Fibroblast of lung (primary cell): ENCODE measurements at places on chromosomes 1 and 21.

DNA sequence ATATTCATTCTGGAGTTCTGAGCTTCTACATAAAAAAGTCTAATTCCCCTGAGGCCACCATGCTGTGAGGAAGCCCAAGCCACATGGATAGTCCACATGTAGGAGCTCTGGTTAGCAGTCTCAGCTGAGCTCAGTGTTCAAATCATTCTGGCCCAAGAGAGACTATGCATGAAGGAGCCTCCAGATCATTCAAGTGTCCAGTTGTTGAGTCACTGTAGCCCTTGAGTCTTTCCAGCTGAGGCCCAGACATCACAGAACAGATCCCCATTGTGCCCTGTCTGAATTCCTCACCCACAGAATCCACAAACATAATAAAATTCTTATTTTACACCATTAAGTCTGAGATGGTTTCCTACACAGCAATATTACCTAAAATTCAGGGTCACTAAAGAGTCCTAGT is 107.0 kb upstream of the NGF start:
- no peaks in the 10 kb centered on the region for H3K36me3 ChIP-seq
- H3K4me3 ChIP-seq: no peak overlapping the region

GRCh38 chr1:184502161-184502560 is 115.3 kb downstream of the C1orf21 start:
- DNase-seq: no peak
- no peak overlapping the region for H3K4me3 ChIP-seq
- H3K27ac ChIP-seq: no peak overlapping the region
- no peaks in the 10 kb centered on the region for H3K27me3 ChIP-seq

DNA sequence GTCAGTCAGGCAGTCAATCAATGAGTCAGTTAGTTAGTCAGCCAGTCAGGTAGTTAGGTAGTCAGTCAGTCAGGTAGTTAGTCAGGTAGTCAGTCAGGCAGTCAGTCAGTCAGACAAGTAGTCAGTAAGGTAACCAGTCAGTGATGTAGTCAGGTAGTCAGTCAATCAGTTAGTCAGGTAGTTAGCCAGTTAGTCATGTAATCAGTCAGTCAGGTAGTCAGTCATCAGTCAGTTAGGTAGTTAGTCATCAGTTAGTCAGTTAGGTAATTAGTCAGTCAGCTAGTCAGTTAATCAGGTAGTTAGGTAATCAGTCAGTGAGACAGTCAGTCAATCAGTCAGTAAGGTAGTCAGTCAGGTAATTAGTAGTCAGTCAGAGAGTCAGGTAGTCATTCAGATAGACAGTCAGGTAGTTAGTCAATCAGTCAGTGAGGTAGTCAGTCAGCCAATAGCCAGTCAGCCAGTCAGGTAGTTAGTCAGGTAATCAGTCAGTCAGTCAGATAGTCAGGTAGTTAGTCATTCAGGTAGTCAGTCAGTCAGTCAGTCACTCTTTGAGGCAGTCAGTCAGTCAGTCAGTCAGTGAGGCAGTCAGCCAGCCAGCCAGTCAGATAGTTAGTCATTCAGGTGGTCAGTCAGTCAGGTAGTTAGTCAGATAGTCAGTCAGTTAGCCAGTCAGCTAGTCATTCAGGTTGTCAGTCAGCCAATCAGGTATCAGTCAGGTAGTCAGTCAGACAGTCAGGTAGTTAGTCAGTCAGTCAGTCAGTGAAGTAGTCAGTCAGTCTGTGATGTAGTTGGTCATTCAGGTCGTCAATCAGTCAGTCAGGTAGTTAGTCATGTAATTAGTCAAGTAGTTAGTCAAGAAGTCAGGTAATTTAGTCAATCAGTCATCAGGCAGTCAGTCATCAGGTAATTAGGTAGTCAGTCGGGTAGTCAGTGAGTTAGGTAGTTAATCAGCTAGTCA is 15.3 kb downstream of the KRTAP10-1 start:
- H3K36me3 ChIP-seq: no peaks in the 10 kb centered on the region
- DNase-seq: no peak
- no peak overlapping the region for H3K4me3 ChIP-seq
- H3K27me3 ChIP-seq: no peaks in the 10 kb centered on the region

- peak; percentile 21 for DNase-seq
- no peak overlapping the region for H3K4me3 ChIP-seq
These were observed 8.3 kb upstream of the ETS2 start for GRCh38 chr21:38797470-38797869.

DNA sequence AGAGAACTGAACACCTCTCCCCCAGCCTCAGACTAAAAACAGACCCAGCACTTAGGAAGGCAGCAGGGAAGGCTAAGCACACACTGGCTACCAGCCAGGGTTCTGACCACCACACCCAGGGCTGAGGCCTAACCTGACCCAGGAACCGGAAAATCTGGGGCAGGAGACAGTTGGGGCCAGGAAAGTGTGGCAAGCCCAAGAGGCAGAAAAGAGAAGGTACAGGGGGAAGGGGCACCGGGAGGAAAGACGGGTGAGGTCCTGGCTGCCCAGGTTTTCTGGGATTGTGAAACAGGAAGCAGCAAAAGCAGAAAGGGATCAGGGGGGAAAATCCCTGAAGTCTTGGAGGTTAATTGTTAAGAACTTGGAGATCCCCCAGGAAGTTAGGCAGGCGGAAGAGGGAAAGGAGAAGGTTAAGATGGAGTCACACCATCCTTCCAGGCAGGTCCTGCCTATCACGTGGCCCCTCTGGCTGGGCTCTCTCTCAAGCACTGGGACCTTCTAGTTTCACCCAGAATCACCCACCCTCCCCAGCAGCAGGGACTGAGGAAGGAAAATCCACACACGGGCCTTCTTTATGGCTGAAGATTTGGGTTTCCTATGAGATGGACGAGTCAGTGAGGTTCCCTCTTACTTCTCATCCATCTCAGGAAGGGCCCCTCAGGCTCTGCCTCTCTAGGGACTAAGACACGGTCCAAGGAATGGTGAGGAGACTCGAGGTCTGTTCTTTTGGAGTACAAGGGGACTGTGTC is 2.6 kb downstream of the HDGF start:
- DNase-seq: peak; percentile 70
- H3K4me3 ChIP-seq: peak overlapping the region; percentile 95
- H3K36me3 ChIP-seq: peaks cover 10% of the 10 kb centered on the region
- peaks cover 38% of the 10 kb centered on the region for H3K4me1 ChIP-seq
- peak overlapping the region; percentile 100 for H3K27ac ChIP-seq
